ENCODE measurements at places on chromosomes 2 and 18.

GRCh38 chr18:40313030-40313642 is 1641.9 kb upstream of the PIK3C3 start:
- no peak for DNase-seq

GRCh38 chr2:121055501-121055900 is 229.5 kb downstream of the TFCP2L1 start:
- DNase-seq: no peak

GRCh38 chr2:68124321-68124720 is 33.4 kb upstream of the PNO1 start:
- DNase-seq: no peak

DNA sequence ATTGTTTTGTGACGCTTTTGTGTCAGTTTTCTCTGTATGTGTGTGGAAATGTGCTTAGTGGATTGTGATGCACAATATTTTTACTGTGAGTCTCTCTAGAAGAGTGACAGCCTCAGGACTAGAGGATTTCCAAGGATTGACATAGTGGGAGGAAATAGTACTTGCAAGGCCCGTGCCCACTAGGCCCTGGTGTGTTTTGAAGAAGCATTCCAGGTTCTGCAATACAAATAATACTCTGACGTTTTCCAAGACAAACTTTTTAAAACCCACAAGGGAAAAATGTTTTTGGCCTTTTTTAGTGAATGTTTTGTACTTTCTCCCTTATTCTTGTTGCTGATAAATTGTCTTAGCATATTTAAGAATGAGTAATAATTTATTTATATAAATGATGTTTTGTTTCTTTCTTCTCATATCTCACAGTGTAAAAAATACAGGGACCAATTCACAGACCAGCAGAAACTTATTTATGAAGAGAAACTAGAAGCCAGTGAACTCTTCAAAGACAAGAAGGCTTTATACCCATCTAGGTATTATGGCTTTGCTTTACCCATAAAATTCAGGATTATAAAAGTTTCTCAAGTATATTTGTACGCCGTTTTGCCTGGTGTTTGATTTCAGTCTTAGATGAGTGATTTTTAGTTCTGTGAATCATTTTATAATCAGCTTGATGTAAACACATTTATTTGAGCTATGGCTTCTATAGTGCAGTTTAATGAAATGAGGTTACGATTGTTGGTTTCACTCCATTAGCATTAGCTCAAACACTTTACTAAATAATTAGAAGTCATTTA is 165.6 kb downstream of the MYO1B start:
- no peak for DNase-seq

DNA sequence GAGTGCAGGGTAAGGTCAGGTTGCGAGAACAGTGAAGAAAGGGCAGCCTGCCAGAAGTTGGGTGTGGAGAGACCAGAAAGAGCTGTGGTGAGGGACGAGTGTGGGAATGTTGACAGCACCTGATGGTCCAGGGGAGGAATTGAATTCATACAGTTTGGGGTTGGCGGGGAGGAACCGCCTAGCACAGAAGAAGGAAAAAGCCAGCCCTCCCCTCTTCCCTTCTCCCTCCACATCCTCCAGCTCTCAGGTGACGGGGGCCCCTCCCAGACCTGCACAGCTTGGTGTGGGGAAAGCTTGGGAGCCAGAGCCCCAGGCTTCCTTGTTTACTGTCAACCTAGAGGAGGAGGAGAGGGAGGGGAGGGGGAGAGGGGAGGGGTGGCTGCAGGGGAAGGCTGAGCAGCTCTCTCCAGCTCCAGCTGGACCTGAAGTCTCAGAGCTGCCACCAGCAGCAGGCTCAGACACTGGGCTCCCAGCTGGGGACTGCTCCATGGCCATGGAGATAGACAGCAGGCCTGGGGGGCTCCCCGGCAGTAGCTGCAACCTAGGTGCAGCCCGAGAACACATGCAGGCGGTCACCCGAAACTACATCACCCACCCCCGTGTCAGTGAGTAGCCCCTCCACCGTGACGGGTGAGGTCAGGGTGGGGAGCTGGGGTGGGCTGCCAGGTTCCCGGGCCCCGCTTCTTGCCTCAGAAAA is at the start of gene ATP6V1B1:
Gene ATP6V1B1, plus strand, starts transcription at position 433 of the 697 bp plus-strand sequence. Its CDS starts 55 bp downstream, at position 488.
- DNase-seq: no peak

DNA sequence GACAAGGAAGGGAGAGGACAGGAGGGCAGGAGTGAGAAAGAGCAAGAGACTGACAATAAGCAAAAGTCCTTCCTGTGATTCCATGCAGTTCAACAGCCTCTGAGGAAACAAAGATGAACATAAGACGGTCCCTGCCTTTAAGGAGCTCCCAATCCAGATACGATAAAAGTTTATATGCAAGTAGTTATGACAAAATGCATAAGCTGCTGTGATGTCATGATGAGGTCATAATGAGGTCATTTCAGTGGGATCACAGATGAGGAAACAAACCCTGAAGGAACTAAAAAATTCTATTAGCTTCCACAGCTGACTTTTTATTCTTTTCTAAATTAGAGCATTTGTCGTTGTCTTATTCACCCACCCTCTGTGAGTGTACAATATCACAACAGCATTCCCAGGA is 458.5 kb upstream of the ACVR2A start:
- no peak for DNase-seq

DNA sequence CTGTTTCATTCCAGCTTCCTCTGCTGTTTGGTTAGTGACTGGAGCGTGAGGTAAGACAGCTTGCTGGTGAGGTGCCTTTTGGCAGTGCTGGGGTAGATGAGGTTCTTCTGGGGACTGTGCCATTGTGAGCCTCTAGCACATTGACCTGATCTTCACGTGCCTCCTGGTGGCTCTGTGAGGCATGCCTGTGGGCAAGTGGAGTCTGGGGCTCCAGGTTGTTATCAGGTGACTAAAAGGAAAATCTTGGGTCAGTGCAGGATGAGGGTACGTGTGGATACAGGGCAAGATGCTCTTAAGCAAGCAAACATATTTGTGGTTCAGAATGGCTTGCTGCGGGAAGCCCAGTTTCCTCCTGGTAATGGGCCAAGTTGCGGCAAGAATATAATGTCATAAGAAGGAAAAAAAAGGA is 75.4 kb downstream of the FHOD3 start:
- DNase-seq: no peak

GRCh38 chr2:70658476-70658875 is 104.8 kb upstream of the TGFA start:
- DNase-seq: no peak

DNA sequence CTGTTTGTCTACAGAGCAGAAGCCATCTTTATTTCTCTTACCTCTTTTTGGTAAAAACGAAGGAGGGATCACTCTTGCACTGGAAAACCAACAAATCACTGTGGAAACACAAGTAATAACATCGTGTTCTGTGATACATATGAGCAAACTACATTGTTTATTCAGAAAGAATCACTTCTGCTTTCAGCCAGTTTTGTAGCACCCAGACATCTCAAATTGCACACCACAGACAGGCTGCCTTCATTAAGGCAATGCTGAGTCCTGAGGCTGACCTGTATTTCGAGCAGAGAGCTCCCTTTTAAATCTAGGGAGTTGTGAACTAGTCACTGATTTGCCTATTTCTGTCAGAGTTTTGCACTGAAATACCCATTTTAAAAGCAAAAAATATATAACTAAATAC is 1003.2 kb upstream of the FAM98A start:
- DNase-seq: no peak

GRCh38 chr2:17830053-17831034 is 14.1 kb downstream of the MSGN1 start:
- DNase-seq: peak; percentile 65

DNA sequence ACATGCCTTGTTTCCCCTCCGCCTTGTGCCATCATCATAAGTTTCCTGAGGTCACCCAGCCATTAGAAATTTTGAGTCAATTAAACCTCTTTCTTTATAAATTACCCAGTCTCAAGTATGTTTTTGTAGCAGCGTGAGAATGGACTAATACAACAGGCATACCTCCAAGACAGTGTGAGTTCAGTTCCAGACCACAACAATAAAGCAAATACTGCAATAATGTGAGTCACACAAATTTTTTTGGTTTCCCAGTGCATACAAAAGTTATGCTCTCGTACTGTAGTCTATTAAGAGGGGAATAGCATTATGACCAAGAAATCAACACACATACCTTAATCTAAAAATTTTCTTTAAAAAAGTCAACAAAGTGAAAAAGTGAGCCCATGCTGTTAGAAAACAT is 217.2 kb downstream of the NR4A2 start:
- no peak for DNase-seq

GRCh38 chr2:168722592-168722991 is 79.8 kb upstream of the NOSTRIN start:
- no peak for DNase-seq

GRCh38 chr2:98460573-98461497 is 16.2 kb downstream of the INPP4A start:
- no peak for DNase-seq

- DNase-seq: no peak
Observed at GRCh38 chr2:64463781-64464180, 9.8 kb downstream of the LGALSL start.

GRCh38 chr2:5609201-5609600 is 83.0 kb upstream of the SOX11 start:
- no peak for DNase-seq

DNA sequence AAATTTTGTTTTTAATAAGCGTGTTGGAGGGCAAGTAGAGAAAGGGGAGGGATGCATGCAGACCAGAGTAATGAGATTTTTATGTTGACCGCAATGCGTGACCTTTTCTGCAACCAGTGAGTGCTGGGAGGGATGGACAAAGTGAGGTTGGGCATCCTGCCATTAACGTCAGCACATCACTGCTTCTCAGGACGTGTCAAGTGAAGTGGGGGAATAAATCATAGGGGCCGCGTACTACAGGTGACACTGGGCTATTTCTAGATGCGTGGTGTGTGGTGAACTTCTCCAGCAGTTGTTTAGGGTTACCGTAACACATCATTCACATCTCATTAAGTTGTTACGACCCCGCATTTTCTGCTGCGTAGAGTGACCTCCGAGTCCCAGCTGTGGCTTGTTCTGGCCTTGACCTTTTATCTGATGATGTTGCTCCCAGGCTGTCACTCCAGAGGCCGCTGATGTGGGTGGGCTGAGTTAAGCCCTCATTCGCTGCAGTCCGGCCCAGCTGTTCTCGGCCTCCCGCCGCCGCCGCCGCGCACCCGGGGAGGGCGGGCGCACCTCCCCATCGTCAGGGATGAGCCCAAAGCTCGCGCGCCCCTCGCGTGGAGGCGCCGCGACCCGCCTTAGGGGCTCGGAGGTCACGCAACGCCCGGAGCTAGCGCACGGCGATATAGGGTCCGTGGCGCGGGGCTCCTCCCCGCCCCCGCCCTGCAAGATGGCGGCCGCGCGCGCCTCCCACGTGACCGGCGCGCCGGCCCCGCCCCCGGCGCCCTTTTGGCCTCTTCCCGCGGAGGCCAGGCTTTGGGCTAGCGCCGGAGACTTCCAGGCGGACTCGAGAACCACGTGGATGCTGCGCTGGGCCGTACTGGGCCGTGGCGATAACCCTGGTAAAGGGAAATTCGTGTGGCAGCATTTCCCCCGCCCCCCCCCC is 3.5 kb downstream of the ZCCHC2 start:
- peak; percentile 91 for DNase-seq

GRCh38 chr18:35484034-35484433 is 13.7 kb downstream of the INO80C start:
- DNase-seq: no peak

GRCh38 chr2:188050726-188051125 is 240.9 kb upstream of the GULP1 start:
- DNase-seq: no peak

GRCh38 chr2:173271135-173271534 is 83.5 kb upstream of the CDCA7 start:
- no peak for DNase-seq

DNA sequence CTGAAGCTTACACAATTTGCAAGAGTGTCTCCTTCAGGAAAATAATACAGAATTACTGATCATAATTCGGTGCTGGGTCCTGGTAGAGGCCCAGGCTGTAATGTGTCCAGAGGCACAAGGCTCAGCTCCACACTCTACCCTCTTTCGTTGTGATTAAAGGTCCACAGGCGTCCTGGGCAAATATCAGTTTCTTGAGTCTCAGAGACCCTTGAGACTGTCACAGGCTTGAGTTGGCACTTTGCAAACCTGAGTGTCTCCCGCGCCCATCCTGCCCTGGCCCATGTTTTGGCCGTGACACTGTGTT is 46.9 kb upstream of the SMAD7 start:
- DNase-seq: no peak

DNA sequence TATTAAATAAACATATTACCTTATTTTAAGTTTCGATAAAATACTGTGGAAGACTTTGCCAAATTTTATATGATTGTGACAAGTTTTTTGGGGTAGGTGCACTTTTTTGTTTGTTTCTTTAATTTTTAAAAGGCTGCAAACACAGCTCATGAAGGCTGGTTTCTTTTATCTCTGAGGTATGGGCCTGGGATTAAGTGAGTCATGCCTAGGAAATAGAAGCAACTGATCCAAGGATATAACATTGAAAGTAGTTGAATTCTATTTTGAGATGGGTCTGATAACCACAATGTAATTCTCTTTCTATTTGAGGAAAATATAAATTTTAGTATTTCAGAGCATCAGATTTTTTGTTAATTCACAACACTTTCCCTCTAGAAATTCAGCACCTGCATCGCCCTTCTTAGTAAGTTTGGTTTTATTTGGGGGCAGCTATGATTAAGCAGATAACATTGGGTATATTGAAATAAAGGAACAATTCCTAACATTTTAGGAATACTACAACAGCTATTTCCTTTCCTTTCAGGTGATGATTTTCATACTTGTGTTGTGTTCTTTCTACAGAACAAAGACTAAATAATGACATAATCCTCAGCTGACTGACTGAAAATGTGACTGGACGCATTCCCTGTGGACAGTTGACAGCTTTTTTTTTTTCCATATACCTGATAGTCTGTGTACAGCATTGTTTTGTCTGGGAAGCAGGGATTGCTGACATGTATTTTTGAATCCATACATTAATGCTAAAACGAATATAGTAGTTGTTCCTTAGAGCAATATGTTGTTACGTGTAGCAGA is 16.8 kb downstream of the RBM45 start:
- DNase-seq: no peak

- DNase-seq: no peak
Observed at GRCh38 chr18:22102953-22103646, 66.3 kb upstream of the GATA6 start.

DNA sequence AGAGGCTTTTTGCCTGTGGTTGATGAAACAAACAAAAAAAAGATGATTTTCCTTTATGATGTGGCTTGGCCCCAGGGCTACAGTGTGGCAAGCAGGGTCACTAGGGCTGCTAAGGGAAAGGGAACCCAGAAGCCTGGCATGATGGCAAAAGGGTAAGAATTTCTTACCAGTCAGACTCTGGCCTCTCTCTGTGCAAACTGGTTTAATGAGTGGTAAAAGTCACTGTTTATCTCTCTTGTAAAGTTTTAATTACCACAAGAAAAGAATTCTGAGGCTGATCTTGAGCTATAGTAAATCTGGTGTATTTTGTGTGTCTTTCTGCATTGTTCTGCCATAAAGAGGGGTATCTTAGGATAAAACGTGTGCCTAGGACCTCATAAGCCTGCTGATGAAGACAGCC is 275.4 kb downstream of the STK39 start:
- no peak for DNase-seq

DNA sequence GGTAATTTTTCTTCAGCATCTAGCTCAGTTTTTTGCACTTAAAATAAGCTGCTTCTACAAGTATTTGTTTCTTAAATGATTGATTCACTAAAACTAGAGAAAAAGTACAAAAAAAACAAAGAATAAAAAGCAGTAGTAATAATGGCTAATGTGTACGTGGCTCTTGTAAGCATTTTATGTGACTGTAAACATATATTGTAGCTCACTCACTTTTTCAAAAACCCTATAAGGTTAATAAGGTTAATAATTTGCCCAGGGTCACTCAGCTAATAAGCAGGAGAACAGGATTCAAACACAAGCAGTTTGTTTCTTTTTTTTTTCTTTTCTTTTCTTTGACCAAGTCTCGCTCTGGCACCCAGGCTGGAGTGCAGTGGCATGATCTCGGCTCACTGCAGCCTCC is 67.5 kb downstream of the RMDN2 start:
- DNase-seq: no peak

Data from right cardiac atrium (tissue), 5 donors.